ENCODE measurements at places on chromosomes 5 and 9.

DNA sequence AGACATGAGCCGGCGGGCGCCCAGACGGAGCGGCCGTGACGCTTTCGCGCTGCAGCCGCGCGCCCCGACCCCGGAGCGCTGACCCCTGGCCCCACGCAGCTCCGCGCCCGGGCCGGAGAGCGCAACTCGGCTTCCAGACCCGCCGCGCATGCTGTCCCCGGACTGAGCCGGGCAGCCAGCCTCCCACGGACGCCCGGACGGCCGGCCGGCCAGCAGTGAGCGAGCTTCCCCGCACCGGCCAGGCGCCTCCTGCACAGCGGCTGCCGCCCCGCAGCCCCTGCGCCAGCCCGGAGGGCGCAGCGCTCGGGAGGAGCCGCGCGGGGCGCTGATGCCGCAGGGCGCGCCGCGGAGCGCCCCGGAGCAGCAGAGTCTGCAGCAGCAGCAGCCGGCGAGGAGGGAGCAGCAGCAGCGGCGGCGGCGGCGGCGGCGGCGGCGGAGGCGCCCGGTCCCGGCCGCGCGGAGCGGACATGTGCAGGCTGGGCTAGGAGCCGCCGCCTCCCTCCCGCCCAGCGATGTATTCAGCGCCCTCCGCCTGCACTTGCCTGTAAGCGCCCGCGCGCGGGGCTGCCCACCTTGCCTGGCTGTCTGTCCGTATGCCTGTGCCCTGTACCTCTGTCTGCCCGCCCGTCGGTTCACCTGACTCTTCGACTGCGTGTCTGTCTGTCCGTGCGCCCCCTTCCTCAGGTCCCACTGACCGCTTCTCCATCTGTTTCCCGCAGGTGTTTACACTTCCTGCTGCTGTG, 412 bp downstream of the FGF18 start:
- peak; percentile 34 for DNase-seq

DNA sequence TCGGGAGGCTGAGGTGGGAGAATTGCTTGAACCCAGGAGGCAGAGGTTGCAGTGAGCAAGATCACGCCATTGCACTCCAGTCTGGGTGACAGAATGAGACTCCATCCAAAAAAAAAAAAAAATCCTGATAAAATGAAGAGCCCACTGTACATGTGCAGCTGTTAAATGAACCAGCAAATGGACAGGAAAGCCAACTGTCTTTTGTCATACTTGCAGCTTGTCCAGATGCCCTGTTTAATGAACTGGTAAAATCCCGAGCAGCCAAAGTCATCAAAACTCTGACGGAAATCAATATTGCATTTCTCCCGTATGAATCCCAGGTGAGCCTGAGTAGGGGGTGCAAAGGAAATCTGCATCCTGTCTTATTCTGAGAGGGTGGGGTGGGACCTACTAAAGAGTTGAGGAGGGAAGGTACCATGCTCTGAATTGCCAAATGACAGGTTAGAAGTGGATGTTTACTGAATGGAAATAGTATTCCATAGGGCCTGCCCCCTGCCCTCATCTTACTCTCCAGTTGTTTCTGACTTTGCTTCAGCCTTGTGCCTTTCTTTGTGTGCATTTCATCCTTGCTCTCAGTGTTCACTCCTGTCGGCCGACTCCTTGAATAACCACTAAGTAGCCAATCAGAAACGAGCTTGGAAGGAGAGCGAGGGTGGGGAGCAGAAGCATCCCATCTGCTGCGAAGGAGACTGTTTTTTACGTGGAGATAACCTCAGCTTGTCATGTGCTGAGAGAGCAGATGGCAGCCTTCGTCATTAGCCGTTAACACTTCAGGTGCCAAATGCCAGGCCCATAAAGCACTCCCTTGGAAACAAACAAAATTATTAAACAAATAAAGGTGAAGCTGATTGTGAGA, 45.7 kb upstream of the CFAP157 start:
- no peak for DNase-seq

GRCh38 chr5:1497795-1498622, 25.8 kb downstream of the LPCAT1 start:
- DNase-seq, result no peak

- DNase-seq, result no peak
These were observed 7.1 kb downstream of the RXRA start for GRCh38 chr9:134333234-134333873.

DNA sequence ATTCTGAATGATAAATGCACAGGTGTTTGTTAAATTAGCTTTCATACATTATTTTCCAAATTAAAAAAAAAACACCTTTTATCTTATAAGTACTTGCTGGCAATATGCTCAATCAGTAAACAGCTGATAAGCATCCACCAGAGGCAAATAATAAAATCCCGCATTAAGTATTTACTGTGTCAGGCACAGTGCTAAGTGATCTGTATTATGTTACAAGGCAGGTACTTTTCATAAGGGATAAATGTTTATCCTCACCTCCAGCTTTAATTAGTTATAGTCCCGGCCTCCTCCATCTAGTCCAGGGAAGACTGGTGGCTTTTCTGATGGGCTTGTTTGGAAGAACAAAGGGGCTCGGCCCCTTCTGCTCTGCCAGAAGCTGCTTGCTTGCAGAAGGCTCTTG, 40.1 kb downstream of the PFDN1 start:
- DNase-seq, result no peak

DNA sequence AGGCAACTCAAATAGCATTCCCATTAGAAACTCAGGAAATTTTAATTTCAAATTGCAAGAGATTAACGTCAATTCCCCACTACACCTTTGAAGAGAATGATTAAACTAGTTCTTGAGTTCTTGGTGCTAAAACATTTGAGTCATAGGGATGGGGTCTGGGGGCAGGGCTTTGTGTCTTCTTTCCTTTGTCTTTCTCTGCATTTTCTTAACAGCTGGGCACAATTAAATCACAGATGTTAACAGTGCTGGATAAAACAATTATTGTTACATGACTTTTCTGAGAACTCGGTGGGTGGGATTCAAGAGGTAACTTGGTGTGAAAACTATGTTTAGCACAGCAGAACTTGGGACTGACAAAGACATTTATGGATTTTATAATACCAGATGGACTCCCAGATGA, 351.9 kb upstream of the TNC start:
- DNase-seq, result no peak

DNA sequence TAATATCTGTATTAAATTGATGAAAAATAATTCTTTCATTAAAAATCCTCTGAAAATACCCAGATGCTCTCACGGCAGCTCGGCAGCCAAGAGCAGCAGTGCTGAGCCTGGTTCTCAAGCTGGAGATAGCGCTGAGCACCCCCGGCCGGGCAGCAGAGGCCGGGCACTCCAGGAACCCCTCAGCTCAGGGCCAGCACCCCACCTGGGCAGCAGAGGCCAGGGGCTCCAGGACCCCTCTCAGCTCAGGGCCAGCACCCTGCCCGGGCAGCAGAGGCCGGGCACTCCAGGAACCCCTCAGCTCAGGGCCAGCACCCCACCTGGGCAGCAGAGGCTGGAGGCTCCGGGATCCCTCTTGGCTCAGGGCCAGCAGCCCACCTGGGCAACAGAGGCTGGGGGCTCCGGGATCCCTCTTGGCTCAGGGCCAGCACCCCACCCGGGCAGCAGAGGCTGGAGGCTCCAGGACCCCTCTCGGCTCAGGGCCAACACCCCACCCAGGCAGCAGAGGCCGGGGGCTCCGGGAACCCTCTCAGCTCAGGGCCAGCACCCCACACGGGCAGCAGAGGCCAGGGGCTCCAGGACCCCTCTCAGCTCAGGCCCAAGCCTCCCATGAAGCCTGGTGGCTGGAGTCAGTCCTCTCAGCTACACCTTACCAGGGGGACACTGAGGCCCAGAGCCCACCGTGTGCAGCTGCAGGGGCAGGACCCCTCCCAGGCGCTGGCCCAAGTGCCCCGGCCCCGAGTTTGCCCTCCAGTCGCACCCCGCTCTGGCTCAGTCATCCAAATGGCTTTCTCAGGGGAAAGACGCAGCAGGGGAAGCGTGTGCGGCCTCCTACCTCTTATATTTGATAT, 21.7 kb downstream of the CLPTM1L start:
- no peak for DNase-seq

- no peak for DNase-seq
These were observed 330.6 kb upstream of the MEF2C start for GRCh38 chr5:89213573-89213972.

DNA sequence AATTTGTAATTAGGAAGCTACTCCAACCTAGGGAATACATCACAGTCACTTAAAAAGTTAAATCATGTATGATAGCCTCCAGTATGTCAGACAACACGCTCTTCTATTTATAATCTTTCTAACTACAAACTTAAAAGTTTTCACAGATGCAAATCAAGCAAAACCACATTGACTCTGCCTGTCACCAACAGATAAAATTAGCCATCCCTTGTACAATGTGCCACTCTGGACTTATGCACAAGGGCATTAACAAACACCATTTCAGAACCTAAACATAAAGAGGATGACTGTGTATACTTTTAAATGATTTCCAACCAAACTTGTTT, 14.7 kb downstream of the ERP44 start:
- no peak for DNase-seq

GRCh38 chr5:112614285-112614684, 123.4 kb upstream of the APC start:
- peak; percentile 74 for DNase-seq

DNA sequence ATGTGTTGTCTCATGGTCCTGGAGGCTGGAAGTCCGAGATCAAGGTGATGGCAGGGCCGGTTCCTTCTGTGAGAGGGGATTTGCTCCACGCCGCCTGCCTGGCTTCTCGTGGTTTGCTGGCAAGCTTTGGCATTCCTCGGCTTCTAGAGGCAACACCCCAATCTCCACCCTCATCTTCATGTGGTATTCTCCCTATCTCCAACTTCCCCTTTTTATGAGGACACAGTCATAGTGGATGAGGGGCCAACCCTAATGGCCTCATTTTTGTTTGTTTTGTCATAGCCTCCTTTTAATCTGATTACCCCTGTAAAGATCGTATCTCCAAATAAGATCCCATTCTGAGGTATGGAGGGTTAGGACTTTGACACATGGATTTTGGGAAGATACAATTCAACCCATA, 41.7 kb upstream of the CLK4 start:
- no peak for DNase-seq

DNA sequence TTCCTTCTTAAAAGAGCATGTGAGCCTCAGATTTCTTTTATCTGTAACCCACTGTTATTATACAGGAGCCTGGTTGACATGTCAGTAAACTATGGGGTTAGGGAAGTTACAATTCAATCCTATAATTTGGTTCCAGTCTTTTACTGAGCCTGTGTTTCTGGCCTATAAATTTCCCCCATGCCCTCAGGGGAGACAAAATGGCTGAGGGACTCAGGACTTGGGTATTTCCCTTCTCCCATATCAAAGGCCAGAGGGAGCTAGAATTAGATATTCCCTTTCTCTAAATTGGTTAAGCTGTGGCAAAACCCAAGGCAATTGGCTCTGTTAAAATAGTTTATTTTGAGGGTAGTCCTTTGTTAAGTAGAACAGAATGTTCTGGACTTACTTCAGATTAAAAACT, 823.2 kb downstream of the TLE1 start:
- DNase-seq, result peak; percentile 16

DNA sequence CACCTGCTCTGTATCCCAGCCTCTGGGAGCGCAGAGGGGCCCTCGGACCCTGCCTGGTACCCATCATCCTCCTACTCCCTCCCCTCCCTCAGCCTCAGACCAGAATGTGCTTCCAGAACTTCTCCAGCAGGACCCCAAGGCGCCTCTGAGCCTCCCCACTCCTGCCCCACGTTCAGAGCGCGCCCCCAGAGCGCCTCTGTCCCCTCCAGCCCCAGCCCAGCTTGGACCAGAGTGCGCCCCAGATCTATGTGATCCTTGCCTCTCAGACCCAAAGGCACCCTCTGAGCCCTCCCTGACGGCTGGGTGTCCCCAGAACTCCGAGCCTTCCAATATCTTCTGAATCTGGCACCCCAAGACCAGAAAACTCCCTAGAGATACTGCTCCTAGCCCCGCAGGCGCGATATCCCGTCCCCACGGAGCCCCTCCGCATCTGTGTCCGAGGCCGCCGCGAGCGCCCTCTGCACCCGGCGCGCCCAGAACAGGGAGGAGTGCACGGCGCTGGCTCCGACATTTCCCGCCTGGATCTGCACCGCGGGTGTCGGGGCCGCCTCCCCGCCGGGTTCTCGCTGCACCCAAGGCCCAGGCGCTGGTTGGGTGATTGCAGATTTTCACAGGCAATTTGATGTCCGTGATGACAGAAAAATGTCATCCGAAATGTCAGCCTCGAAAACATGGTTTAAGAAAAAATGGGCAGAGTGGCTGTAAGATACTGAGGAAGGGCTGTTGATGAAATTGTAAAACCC, 522 bp downstream of the BHMT start:
- no peak for DNase-seq

- DNase-seq, result peak; percentile 34
These were observed 54.0 kb upstream of the SLIT3 start for GRCh38 chr5:169354921-169355320.

GRCh38 chr9:16217943-16218701, 652.3 kb downstream of the BNC2 start:
- DNase-seq, result no peak

DNA sequence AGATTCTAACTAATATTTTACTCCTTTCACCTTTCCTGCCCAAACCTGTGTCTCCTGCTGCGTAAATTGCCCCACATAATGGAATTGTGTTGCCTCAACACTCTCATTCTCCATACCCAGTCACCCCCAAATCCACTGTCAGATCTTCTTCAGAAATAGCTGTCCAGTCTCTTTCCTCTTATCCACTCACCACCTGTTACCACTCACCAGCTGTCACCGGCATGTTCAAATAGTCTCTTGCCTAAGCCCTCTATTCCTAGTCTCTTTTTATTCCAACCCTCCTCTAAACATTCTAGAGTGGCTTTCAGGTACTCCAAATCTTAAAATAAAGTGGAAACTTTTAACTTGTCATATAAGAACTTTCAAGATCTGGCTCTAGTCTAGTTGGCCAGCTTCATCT, 262.0 kb upstream of the FBXL7 start:
- DNase-seq, result no peak

GRCh38 chr5:170633235-170634081, 129.6 kb downstream of the KCNIP1 start:
- DNase-seq, result peak; percentile 10

GRCh38 chr5:132419502-132420468, 50.3 kb downstream of the SLC22A5 start:
- DNase-seq, result peak; percentile 69

DNA sequence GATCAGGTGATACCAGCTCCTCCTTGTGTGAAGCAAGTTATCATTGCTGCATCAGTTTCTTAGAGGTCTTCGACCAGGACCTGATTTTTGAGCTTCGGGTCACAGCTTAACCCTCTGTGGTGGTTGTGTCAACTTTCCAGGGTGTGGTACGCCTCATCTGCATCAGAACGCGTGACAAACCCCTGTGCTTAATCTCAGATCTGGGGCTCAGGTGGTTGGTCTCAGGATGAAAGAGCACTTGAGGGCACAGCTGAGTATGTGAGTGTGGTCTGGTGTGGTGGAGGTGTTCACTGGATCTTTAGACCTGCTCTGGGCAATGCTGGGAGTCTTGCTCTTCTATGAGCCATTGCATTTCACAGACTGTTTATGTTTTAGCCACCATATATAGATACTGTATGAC, 64.1 kb downstream of the OSTF1 start:
- no peak for DNase-seq

DNA sequence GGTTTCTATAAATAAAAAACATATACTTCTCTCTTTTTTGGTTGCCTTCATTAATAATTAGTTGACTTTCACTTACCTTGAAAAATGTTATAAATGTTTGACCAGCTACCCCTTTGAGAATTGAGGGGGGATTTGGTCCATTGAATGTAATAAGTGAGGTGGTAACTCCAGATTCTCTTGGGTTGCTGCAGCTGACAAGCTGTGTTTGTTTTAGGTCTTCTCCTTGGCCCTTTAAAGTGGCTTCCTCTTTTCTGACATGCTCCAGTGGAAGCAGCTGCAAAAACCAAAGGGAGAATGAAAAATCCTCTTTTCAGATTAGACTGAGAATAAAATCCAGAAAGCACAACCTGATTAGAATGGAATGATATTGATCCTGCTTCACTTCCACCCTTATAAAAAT, 410.5 kb downstream of the TMEM38B start:
- DNase-seq, result no peak
